ACHN (cell line): ENCODE measurements at places on chromosomes 4 and X.

- no peak for DNase-seq
Observed at GRCh38 chrX:84165711-84166110, 22.3 kb downstream of the RPS6KA6 start.

GRCh38 chrX:146435472-146435871 is 374.1 kb upstream of the CXorf51B start:
- no peak for DNase-seq

DNA sequence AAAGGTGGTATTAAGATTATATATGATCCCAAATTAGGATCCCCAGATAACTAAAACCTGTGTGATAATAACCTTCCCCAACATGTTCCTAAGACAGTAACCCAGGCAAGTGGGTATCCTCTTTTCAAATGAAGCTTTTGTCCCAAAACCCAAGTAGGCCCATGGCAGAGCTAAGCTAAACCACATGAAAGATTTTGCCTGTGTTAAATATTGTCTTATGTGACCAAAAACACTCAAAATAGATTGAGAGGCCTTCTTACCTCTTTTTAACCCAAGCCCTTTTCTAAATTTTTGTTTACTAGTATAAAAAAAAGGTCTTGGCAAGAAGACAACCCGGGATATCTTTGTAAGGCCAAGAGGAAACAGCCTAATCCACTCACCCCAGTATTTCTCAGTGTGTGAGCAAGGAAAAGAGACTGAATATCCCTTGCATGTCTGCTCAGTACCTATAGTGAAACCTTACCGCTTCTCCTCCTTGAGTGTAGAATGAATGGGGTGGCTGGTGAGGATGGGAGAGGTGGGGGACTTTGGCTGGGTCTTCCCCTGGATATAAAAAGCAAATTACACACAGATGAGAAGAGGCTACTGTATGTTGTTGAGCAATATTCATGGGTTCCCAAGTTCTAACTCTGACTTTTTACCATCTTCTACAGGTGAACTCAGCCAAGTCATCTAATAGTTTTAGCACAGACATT is 188.8 kb upstream of the BMP3 start:
- no peak for DNase-seq

DNA sequence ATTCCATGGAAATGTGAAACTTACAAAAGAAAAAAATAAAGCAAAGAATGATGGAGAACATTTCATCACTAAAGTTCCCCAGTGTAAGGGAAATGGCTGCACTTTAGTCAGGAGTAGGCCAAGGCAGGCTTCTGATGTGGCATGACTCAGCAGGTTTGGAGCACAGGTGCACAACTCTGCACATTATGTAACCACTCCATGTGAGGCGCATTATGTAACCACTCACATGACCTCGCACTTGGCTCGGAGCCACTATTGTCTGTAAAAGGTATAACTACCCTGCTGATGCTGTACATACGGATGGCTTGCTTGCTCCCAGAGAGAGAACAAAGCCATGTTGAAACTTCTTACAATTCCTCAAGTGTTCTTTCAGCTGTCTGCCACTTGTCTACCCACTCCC is 727.6 kb downstream of the TRAM1L1 start:
- peak; percentile 2 for DNase-seq

GRCh38 chr4:80184053-80184824 is 13.1 kb upstream of the PRDM8 start:
- peak; percentile 82 for DNase-seq

- DNase-seq: no peak
Observed at GRCh38 chr4:175954685-175955084, 111.0 kb upstream of the WDR17 start.

DNA sequence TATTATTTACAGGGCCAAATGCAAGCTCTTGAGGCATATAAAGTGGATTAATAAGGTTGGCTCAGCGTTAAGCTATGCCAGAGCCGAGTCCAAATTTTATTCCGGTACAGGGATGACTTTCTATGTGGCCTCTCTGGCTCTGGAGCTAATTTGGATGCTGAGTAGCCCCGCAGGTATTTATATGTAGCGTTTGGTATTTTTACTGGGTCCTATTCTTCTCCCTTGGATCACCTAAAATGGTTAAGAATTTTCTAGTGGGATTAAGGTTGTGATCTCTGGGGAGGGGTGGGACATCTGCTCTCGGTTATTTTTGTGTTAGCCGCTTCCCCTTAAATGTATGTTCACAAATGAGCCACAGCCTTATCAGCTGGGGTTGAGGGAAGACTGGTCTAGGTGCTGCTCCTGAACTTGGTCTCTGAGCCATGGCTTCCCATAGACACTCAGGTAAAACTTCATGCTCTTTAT is 49.4 kb downstream of the FHL1 start:
- DNase-seq: no peak

DNA sequence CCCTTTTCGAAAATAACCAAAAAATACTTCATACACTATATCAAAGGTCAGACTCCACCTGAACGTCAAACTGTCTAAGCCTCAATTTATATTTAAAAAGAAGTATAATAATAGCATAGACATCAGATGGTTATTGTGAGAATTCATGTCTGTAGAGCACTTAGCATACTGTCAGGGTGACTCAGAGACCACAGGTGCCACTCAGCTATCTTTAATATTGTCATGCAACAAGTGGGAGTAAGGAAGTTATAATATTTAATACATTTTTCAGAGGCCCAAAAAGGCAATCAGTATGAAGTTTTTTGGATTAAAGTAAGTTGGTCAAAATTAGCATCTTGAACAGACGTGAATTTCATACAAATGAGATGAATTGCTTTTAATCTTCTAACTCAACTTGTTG is 93.3 kb downstream of the PHOX2B start:
- peak; percentile 2 for DNase-seq

DNA sequence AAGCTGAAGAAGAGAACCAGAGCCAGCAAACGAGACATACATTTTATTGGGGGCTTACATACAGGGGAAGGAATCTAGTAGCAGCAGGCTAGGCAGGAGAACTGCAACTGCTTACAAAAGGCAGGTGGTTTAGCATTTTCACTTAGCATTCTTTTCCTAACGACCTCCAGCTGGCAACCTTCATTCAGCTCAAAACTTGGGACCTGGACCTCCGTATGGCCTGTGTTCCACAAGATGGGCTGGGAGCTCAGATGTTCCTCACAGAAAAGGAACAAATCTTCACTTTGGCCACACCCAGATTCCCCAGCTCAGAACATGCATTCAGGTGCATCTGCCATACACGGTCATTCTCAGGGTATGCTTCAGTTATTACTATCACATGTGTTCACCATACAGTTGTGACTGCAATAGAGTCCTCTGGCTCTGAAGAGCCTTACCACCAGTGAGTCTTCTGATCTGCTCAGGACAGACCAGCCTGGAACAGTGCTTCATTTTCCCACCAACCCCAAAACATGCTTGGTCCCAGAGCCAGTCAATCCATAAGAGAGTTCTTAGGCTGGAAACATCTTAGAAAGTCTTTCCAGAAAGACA is 29.6 kb upstream of the AP1AR start:
- no peak for DNase-seq

- no peak for DNase-seq
Observed at GRCh38 chr4:121765368-121765705, 373 bp upstream of the SMIM43 start.

- DNase-seq: no peak
Observed at GRCh38 chr4:113978561-113979147, 793 bp downstream of the ARSJ start.

- DNase-seq: no peak
Observed at GRCh38 chr4:26727844-26728243, 132.8 kb upstream of the STIM2 start.

- DNase-seq: no peak
Observed at GRCh38 chr4:86058621-86059020, 301.2 kb downstream of the MAPK10 start.

GRCh38 chr4:140150886-140151698 is 2.9 kb downstream of the MAML3 start:
- peak; percentile 61 for DNase-seq

- DNase-seq: no peak
Observed at GRCh38 chr4:185587030-185587426, 51.7 kb upstream of the PDLIM3 start.

GRCh38 chrX:28979877-28980276 is 392.6 kb downstream of the IL1RAPL1 start:
- DNase-seq: no peak

DNA sequence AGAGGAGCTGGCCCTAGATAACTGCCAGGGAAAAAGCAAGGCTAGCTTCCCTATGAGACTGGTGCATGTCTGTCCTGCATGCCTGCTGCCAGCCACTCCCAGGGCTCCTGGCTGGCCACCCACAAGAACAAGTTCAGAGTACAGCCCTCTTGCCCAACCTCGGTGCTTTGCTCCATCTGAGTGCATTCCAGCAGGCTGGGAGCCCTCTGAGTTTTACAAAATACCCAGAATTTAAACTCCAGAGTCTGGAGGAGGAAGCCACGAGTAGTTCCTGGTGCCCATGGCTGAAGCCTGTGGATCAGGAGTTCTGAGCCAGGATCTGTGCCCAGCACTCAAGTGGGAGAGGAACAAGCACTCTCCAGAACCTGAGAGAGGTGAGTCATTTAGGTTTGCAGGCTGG is 111.6 kb downstream of the MAGEE2 start:
- no peak for DNase-seq

GRCh38 chr4:56757261-56757746 is 64.2 kb downstream of the SPINK2 start:
- DNase-seq: peak; percentile 36

DNA sequence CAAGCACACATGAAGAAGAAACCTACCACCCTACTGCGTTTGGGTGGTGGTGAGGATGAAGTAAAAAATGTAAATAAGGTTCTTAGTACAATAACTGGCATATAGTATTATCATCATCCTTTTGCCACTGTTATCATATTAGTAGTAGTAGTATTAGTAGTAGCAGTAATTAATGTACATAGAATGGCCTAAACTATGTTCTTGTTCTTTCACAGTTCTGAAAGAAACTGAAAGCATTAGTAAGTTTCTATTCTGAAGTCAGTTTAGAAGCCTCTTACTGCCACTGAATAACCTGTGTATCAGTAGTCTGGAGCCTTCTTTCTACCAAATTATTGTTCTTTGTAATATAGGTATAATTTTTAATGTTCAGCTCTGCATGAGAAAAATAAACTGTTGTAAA is 21.0 kb downstream of the COL4A6 start:
- no peak for DNase-seq

DNA sequence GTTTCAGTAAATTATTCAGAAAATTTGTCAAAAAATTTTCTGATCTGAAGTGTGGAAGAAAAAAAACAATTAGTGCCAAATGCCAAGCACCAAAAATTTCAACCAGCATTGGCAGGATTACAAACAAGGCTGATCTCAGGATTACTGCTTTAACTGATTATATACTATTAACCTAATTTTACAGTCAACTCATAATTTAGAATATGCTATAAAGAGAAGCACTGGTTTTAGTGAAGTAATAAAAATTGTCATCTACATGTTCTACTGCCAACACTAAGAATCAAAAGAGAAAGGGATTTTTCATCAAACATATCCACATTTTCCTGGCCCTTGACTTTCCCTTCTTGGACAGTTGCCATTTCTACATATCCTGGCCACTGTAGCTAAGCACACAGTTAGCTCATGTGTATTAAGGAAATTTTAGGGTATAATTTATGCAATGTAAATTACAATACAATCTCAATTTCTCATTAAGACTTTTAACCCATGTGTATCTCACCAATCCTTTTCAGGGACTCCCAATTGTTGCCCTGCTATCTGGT is 33.8 kb downstream of the THOC2 start:
- DNase-seq: no peak

DNA sequence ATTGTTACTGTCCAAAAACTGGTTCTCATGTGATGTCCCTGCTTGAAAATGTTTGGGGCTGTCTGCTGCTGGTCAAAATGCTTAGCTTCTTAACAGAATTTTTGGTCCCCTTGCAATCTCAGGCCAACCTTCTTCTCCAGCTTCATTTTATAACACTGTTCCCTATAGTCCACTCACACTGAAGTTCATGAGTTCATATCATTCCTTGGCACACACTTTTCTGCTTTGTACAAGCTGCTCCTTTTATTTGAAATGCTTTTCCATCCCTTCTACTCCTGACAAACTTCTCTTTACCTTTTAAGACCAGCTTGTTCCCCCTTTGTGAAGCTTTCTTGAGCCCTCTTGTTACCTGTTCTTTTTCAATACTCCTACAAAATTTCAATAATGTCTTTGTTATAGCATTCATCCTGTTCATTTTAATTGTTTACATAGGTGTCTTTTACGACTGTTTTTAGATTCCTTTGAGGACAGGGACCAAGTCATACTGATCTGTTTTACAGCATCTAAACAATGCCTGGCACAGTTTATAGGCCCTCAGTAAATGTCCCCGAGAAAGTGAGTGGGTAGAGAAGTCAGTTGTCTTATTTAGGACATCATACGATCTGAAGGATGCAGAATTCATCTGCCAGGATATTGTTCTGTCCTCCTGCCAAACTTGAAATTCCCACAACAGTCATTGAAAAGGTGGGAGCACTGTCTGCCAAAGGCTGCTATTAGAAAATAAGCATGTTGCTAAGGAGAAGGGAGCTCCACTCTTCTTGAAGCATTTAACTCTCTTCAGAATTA is 134.4 kb upstream of the BMPR1B start:
- no peak for DNase-seq

DNA sequence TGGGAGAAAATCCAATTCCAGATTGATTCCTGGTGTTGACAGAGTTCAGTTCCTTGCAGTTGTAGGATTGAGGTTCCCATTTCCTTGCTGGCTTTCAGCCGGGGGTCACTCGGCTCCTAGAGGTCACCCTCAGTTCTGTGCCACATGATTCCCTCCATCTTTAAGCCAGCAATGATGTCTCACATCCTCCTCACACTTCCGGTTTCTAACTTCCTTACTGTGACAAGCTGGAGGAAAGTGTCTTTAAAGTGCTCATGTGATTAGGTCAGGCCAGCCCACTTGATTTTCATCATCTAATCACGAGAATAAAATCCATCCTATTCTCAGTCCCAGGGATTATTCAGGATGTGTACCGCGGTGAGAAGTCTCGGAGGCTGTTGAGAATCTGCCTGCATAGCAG is 19.4 kb upstream of the SMIM31 start:
- DNase-seq: no peak

DNA sequence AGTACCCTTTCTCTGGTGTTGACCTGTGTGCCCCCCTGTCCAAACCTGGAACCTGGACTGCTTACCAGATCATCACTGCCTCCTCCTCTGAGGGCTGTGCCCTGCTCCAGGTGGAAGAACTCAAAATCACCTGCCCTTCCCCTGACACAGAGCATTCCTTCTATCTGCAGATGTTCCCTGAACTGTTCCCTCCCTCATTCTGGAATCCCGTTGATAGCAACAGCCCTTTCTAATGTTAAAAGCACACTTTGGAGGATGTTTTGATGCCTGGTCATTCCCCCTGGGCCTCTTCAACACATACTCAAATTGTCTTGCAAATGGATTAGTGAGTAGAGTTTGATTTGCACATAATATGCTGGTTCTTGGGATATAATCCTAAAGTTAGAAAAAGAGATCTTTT is 225.8 kb downstream of the FGF13 start:
- no peak for DNase-seq

DNA sequence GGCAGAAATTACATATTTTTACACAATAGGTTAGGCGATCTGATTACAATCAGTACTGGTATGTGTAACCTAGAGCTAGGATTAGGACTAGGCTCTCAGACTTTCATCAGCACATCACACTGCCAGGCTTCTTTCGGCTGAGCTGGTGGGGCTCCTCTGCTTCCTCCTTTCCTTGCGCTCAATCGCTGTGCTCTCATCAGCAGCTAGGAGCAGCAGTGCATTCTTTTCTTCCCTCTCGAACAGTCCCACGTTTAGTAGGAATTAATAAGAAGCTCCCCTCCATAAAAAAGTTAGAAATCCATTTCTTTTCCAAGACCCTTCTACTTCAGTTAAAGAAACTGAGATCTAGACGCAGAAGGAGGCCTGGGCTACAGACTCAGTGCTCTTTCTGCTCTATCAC is 350.4 kb downstream of the SPRY1 start:
- no peak for DNase-seq

GRCh38 chr4:119804404-119804803 is 175.8 kb upstream of the PDE5A start:
- no peak for DNase-seq
